ENCODE measurements at places on chromosomes 3 and 15.

DNA sequence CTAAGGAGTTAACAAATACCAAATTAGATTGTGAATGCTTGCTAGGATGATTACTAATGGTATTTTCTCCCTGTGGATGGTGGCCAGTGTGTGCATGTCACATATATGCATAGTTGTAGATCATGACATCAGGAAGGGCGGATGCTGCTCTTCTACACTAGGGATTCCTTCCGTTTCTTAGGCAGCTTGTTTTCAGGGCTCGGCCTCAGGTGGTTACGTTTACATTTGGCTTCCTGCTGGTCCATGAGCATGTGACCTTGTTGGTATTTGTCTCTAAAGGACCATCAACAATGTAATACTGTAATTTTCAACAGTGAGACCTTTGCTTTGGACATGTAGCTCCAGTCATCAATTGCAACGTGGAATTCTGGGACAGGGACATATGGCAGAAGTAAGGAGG lies 221.4 kb downstream of the NR1D2 start:
- DNase-seq = no peak

GRCh38 chr3:159856590-159857104 lies 132.0 kb upstream of the IL12A start:
- no peak for DNase-seq

DNA sequence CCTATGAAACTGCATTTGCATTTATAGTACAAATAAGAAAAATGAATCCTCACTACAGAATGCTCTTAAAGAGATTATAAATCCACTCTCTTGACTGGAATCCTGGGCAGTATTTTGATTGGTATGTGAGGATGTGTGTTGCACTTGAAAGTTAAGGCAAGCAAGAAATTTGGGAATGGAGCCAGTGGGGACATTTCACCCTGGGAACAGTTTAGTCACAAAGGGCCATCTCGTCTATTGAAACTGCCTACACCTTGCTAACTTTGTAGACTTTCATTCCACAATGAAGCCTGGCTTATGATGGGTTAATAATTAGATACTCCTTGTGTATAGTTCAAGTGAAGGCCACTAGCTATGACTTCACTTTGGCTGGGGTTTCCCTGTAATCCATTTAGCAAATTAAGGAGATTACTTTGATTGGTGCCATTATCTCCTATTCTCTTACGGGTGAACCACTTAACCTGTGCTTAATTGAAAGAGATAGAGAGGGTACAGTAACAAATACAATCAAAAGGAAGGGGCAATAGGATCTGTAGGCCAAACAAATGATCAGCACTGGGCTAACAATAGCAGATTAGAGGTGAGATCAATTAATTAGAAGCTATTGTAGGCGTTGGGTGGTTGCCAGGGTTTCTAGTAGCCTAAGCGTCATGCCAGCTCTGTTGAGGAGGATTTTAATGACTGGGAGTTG lies 146.9 kb upstream of the RARB start:
- DNase-seq = no peak

GRCh38 chr15:87263871-87264270 lies 992.7 kb downstream of the NTRK3 start:
- DNase-seq = no peak

DNA sequence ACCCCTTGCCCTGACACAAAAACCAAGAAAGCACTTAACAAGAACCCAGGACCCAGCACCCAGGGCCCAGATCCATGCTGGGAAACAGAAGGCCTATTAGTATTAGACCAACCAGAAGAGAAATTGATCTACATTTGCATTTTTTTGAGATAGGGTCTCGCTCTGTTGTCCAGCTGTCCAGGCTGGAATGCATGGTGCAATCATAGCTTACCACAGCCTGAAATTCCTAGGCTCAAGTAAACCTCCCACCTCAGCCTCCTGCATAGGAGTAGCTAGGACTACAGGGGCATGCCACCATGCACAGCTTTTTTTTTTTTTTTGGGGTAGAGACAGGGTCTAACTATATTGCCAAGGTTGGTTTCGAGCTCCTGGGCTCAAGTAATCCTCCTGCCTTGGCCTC lies 26.4 kb downstream of the CCDC12 start:
- no peak for DNase-seq

GRCh38 chr15:23566651-23567050 lies 1.2 kb downstream of the MKRN3 start:
- DNase-seq = no peak

DNA sequence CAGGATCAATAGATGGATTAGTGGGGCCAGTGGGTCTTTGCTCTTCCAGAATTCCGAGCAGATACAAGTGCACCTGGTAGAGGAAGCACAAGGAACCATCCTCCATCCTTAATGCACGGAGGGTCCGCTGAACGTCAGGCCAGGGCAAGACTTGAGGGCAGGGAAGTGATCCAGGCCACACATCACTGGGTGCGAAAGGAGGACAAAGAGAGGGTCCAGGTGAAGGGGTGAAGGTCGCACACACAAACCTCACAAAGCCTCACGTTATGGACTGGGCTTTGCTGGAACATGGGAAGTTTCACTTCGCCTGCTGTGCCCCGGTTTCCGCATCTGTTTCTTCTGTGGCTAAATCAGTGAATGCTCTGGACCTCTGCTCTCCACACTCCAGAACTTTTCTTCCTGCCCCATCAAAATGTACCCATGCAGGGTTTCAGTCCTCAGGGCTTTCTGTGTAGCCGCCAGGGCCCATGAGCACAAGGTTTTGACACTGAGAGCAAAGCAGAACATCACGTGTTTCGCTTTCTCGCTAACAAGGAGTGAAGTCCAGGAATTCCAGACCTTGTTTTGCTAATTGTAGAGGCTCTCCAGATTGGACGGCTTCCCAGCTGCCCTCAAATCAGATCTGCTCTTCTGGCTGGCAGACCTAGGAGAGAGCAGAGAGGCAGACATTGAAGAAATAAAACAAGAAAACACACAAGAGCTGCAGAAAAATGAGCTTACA lies 56.3 kb downstream of the KLF15 start:
- DNase-seq = no peak

- DNase-seq = no peak
These were observed 993 bp upstream of the SIAH2 start for GRCh38 chr3:150763841-150764483.

DNA sequence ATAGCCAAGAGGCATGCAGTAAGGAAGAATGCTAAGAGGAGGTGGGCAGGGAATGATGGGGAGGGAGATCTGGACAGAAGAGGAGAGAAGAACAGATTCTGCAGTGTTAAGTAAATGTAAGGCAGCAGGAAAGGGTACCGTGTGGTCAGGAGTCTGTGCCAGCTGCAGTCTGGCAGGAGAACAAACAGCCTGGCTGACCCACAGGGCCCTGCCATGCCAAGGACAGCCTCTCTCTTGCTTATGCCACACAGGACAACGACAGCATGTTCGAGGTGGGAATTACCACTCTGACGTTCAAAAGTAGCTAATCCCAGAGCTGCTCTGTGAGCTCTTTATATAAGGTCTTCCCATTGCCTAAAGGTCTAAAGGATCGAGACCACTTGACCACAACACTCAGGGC lies 31.3 kb downstream of the DAPK2 start:
- DNase-seq = no peak

- DNase-seq = no peak
These were observed 2.4 kb upstream of the PDCD6IP start for GRCh38 chr3:33795856-33796536.

GRCh38 chr3:17076940-17077605 lies 192.3 kb downstream of the PLCL2 start:
- no peak for DNase-seq

DNA sequence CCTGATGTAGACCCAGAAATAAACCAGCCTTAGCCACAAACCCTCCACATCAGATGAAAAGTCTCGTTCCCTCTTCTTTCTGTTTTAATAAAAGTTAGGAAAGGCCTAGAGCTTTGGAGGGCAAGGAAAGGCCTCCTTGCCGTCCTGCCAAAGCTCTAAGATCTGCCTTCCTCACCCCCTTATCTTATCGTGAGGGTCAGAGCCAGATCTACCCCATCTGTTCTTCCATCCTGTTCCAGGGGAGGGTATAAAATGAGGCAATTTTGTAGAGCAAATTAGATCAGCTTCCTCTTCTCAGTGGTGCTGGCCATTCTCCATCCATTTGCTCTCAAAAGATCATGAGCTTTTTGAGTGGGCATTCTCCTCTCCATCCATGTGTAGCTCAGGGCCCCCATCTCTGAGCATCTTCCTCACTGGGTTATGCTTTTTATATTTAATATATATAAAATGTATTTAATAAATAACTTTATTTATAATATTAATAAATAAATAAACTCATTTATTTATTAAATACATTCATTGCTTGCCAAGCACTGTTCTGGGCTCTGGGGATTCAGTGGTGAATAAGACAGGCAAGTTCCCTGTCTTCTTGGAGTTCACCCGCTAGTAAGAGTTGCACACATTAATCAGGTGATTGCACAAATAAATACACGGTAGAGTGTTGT lies 2.0 kb upstream of the SLC24A1 start:
- no peak for DNase-seq

GRCh38 chr3:64975147-64975546 lies 287.3 kb upstream of the ADAMTS9 start:
- DNase-seq = no peak

DNA sequence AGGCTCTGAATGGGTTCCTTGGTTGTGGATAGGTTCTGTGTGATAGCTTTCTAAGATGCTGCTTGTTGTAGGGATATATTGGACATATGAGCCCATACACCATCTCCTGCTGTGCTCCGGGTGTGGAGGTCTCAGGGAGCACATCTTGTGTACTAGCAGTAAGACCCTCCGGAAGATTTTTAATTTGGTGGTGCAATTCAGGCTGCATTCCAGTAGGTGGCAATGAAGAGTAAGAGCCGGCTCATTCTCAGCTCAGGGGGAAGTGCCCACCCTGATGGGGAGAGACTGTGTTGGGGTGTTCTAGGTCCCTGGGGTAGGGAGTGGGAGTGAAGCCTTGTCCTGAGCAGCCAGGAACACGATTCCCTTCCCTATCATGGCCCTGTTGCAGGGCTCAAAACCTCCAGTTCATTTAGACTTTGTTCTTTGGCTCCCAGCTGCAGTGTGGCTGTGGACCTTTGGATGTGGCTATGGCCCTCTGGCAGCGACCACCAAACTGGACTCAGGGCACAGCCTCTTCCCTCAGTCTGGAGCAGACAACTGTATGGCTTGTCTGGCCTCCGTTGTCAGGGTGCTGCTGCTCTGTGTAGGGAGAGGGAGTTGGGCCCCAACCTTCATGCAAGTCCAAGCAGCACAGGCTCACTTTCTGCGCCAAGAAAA lies 104.7 kb downstream of the UNC13C start:
- DNase-seq = no peak

- DNase-seq = no peak
These were observed 31.1 kb downstream of the FILIP1L start for GRCh38 chr3:100083209-100083608.

DNA sequence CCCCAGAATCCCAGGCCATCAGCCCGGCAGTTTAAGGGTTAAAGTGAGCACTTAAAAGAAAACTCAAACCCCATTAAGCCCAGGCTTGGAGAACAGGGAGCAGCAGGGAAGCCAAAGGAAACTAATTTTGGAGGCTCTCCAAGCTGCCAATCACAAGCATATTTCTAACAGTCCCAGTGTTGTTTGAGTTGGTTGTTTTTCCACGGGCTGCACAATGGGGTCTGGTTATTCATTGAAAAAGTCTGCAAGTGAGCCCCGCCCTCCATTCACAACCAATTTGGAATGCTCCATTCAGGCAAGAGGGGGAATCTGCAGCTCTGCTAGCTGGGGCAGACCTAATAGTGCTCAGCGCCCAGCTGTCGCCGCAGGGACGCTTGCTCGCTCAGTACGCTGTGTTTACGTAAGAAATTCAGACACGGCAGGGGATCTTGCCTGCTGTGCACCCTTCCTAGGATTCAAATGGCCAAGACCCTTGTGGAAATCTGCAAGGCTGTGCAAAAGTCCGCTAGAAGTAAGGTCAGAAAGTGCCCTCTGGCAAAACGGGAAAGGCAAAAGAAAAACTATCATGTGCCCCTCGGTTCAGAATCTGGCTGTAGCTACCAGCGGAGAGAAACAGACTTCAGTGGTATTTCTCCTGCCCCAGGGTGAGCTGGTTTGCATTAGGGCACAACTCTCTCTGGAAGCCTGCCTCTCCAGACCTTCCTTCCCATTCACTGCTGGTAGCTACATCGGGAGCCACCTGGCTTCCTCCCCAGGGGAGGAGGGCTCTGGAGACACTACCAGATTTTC lies 11.0 kb downstream of the ETV5 start:
- DNase-seq = no peak

GRCh38 chr3:105653166-105653565 lies 215.6 kb downstream of the CBLB start:
- DNase-seq = no peak

- no peak for DNase-seq
These were observed 96.3 kb upstream of the SLC2A2 start for GRCh38 chr3:171122861-171123260.

DNA sequence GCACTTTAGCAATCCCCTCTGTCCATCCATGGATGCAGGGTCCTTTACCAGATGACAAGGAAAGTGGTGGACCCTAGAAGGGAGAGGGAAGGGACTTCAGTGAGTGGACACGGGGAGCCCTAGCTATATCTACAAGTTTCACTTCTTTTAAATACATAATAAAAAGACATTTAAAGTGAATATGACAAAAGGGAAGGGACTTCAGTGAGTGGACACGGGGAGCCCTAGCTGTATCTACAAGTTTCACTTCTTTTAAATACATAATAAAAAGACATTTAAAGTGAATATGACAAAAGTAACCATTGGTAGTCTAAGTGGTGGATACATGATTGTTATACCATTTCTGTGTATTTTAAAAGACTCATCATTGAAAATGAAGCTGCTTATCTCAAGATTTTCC lies 81.9 kb upstream of the HES1 start:
- DNase-seq = no peak

GRCh38 chr3:82410366-82410765 lies 648.9 kb upstream of the GBE1 start:
- DNase-seq = no peak

GRCh38 chr3:166324401-166324800 lies 487.2 kb upstream of the BCHE start:
- DNase-seq = no peak

- DNase-seq = peak; percentile 20
These were observed 283.0 kb downstream of the UACA start for GRCh38 chr15:70480196-70480856.

DNA sequence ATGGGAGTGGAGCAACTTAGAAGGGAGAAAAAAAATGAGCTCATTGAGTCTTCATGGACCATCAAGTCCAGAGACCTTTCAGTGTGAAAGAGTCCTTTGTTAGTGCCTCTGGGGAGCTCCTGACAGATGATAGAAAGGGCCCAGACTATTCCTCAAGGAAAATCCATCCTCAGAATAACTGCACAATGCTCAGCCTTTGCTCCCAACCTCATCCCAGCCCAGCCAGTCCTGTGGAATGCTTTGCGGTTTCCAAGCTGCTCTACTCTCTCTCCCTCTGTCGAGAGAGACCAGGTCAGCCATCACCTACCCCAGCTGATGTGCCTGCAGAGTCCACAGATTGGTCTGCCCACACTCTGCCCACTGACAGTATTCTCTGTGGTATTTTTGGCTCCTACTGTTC lies 406.2 kb downstream of the MFSD1 start:
- DNase-seq = no peak

All from T-helper 1 cell (primary cell).